Non-pigmented ciliary epithelial cell (primary cell): ENCODE measurements at places on chromosomes 2 and 18.
A peak's percentile ranks its signal among the peaks of the same experiment; 100 is the strongest.

GRCh38 chr18:64799376-64799775, 650.5 kb upstream of the LINC00305 start:
- peak; percentile 1 for DNase-seq

DNA sequence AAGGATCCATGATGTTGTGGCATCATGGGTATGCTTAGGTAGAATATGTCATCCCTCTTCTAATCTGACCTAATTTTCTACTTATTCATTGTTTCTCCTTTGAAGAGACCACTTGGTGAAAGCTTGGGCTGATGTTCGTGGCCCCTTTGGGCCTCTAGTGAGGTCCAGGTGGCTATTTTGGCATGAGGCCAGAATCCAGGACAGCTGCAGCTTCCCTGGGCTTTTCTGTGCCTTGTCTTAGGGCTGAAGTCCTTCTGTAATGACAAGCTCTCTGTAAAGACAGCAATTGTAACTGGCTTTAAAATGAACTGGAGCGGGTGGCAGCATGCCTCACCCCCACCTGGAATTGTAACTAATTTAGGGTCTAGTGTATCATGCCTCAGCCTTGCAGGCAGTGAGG, 15.6 kb upstream of the MC2R start:
- no peak for DNase-seq

- DNase-seq = no peak
Measured at GRCh38 chr18:47283476-47283875, 32.0 kb upstream of the SKOR2 start.

GRCh38 chr2:130373808-130374365, 18.0 kb downstream of the PTPN18 start:
- DNase-seq = no peak

- DNase-seq = peak; percentile 43
Measured at GRCh38 chr2:38444247-38444646, 67.2 kb upstream of the ATL2 start.

DNA sequence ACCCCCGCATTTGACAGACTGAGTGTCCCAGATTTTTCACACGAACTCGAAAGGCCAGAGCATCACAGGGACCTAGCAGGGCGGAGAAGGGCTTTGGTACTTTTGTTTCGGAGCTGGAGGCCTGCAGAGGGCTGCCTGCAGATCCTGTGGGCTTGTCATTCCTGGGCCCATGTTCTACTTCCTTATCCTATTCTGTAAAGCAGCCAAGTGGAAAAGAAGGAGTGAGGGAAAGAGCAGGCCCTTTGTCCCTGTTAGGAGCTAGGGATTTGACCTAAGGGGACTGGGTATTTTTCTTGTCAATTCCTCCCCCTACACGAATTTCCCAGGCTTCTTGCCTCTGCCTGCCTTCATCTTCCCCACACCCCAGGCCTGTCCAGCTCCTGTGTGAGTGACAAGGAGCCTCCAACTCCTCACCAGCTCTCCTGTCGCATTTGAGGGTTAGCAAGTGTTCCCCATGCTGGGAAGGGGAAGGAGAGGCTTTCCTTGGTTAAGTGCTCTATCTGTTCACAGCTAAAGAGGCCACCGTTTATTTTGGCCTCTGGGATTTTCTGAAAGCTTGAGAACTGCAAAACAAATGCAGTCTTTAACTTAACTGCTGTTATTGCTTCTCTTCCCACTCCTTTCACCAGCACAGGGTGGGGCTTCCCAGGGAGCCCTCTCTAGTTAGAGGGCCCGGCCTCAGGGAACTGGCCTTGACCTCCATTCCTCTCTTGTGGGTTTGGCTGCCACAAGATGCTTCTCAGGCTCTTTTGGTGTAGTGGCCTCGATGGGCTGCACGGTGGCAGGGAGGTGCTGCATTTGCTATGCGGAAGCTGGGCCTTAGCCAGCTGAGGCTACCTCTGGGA, 61.2 kb downstream of the SGPP2 start:
- no peak for DNase-seq
